ENCODE measurements at places on chromosomes 6 and 20. TPM values are rescaled to one million over a fixed set of nuclear protein-coding genes. Genes with fewer than 3 reads are reported as not detected.

The TAP1 gene
- 22.0 TPM for polyA plus RNA-seq

The ASIP gene
- polyA plus RNA-seq = not detected

The GSTA1 gene
- polyA plus RNA-seq = not detected

The SRSF3 gene
- polyA plus RNA-seq = 548 TPM

The PAX1 gene
- polyA plus RNA-seq = not detected

The WFDC10B gene
- polyA plus RNA-seq = 0.36 TPM
